ENCODE measurements at places on chromosomes 3 and 15.

- ATAC-seq, result no peak
Measured at GRCh38 chr3:128547368-128547987, 54.5 kb upstream of the GATA2 start.

DNA sequence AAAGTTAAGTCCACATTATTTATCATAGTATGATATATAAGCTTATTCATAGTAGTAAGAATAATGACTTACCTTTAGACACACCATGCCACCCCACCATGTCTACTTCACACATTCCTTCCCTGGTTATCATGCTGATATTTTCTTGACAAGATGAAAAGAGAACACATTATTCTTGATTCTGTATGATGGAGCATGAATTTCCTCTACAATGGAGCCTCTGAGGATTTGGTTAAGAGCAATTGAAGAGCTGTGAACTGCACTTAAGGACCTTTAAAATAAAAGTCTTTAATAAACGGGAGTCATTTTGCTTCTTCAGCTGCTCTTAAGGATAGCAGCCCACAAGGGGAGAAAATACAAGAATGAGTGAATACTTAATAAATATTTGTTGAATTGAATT, 226.7 kb downstream of the CADM2 start:
- no peak for ATAC-seq

GRCh38 chr15:52163321-52164190, 27.6 kb downstream of the GNB5 start:
- 0 out of 3 replicates have a peak, but pooled peaks have one; percentile 37 for ATAC-seq

- no peak for ATAC-seq
Measured at GRCh38 chr3:65521032-65521431, 517.7 kb downstream of the MAGI1 start.

DNA sequence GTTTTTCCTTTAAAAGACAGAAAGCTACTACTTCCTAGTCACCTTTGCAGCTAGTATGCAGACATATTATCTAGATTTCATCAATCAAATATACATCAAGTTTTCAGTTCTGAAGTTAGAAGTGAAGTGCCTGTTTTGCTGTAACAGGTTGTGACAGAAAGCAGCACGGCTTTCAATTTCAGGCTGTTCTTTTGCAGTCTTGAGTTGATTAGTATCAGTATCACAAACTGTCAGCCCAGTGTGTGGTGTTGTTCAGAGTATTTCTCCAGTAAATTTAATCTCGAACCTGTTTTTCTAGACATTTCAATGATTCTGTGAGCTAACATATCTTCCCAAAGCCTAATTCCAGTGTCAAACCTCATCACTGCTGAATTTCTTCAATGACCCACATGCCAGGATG, 1050.8 kb downstream of the DIPK2A start:
- no peak for ATAC-seq

DNA sequence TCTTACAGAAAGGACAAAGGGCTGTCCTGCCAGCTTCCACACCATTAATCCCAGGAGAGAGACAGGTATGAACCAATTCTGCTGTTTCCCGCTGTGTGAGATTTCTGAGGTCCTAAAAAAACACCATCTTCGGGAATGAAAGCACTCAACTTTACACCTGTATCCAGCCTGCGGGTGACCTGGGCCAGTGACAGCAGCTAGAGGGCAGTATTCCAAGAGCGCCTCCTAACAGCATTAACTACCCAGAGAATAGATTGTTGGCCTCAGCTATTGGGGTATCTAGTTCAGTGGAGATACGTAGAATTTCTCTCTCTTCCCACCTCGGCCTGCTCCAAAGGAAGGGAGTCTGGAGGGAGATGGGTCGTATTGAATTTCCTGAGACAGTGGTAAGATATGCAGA, 55.1 kb downstream of the WDR76 start:
- peak; percentile 60 for ATAC-seq

GRCh38 chr3:143200001-143200924, 80.7 kb downstream of the CHST2 start:
- ATAC-seq, result peak; percentile 93

- ATAC-seq, result no peak
Measured at GRCh38 chr3:136162322-136162721, 33.8 kb downstream of the MSL2 start.

- ATAC-seq, result no peak
Measured at GRCh38 chr3:194215392-194215791, 79.4 kb downstream of the HES1 start.

DNA sequence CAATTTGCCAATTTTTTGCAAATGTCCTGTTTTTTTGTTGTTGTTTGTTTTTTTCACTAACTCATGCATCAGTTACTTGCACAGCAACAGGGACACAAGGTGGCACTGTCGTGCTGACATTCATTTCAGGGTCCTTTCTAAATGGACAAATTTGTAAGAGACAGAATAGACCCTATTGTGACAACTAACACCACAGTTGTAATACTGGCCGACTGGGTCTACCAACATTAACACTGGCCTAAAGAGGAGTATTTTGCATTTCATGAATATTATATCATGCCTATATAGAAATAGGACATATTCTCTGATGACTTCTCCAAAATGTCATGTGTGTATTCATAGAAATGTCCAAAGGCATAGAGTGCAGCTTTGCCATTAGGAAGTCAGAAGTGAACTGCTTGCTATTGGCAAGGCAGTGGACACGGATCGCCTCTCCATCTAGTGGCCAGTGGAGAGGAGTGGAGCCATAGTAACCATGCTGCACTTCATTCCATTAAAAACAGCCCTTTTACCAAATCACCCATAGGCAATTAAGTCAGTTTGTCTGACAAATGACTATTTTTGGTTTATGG, 54.8 kb downstream of the ZBTB20 start:
- peak; percentile 100 for ATAC-seq

GRCh38 chr3:5057857-5058324, 64.2 kb upstream of the ARL8B start:
- peak; percentile 97 for ATAC-seq

- no peak for ATAC-seq
Measured at GRCh38 chr3:140467796-140468315, 210.0 kb upstream of the TRIM42 start.

GRCh38 chr15:77836121-77836692, 203.5 kb upstream of the LINGO1 start:
- ATAC-seq, result peak; percentile 83

GRCh38 chr15:92677999-92678398, 22.4 kb upstream of the FAM174B start:
- ATAC-seq, result no peak

- ATAC-seq, result no peak
Measured at GRCh38 chr3:57268416-57268815, 24.1 kb downstream of the ASB14 start.

GRCh38 chr3:104044002-104044401, 1322.7 kb upstream of the ALCAM start:
- no peak for ATAC-seq

- ATAC-seq, result peak; percentile 85
Measured at GRCh38 chr3:171646357-171647133, 163.7 kb downstream of the PLD1 start.

DNA sequence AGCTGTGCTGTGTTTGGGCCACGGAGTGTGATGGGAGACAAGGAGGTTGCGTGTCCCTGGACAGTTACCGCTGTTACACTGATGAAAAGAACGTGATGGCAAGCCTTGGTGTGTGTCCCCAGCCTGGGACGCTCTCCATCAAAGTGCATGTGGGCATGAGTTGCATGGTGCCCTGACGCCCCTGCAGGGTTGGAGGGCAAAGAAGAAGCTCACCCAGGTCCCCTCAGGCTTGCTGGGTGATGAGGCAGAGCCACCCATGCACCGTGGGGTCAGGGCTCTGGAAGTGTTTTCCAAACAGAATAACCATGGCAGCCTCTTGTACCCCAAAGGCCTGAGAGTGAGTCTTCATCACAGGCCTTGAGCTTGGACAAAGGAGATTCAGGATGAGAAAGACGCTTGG, 189.2 kb downstream of the ATP10A start:
- ATAC-seq, result no peak

- no peak for ATAC-seq
Measured at GRCh38 chr3:1953536-1953935, 145.1 kb upstream of the CNTN4 start.

DNA sequence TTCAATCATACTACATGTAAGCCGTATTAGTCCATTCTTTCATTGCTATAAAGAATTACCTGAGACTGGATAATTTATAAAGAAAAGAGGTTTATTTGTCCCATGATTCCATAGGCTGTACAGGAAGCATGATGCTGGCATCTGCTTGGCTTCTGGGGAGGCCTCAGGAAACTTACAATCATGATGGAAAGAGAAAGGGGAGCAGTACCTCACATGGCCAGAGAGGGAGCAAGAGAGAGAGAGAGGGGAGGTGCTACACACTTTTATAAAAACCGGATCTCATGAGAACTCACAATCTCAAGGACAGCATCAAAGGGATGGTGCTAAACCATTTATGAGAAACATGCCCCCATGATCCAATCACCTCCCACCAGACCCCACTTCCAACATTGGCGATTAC, 14.3 kb upstream of the CLASP2 start:
- no peak for ATAC-seq

DNA sequence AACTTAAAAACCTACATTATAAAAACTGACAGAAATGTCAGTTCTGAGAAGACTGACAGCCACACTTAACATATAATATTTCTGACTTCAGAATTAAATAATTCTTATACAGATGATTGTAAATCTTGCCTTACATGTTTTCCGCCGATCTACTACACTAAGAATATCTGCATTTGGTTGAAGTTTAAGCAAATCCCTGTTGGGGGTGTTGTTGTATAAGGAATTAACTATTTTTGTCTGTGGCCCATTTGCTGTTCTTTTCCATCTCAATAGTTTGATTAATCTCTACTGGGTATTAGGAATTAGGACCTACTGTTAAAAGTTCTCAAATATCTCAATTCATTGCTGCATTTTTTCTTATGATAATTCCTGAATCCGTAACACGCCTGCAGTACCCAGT, 838.3 kb upstream of the ROBO1 start:
- ATAC-seq, result no peak

- ATAC-seq, result peak; percentile 32
Measured at GRCh38 chr15:62164014-62164395, 1.1 kb downstream of the C2CD4B start.

DNA sequence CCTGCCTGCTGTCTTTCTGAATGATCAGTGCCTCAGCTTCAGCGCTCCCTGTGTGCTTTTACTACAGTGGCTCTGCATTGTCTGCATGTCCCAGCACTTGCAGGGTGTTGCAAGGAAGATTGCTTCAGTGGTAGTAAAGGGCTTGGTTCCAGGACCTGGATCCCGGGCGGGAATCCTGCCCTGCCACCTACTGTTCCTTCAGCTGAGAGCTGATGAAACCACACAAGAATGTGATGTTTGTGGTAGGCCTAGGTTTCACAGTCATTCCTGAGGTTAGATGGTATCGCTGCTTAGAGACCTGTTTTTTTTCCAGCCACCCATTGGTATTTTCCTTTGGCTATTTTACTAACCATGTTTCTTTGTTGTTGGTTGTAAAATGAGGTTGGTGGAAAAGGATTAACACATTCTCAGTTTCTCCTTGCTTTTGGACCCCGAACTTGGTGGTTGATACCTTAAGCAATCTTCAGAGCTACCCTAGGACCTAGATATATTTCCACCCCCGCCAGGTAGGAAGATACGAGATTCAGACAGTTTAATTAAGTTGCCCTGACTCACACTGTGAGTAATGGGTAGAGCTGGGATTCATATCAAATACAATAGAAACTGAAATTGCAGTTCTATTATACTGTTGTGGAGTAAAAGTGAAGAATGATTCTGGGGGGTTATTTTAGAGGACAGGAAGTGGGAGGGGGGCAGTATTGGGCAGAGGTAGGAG, 11.4 kb downstream of the GPR87 start:
- peak; percentile 96 for ATAC-seq

DNA sequence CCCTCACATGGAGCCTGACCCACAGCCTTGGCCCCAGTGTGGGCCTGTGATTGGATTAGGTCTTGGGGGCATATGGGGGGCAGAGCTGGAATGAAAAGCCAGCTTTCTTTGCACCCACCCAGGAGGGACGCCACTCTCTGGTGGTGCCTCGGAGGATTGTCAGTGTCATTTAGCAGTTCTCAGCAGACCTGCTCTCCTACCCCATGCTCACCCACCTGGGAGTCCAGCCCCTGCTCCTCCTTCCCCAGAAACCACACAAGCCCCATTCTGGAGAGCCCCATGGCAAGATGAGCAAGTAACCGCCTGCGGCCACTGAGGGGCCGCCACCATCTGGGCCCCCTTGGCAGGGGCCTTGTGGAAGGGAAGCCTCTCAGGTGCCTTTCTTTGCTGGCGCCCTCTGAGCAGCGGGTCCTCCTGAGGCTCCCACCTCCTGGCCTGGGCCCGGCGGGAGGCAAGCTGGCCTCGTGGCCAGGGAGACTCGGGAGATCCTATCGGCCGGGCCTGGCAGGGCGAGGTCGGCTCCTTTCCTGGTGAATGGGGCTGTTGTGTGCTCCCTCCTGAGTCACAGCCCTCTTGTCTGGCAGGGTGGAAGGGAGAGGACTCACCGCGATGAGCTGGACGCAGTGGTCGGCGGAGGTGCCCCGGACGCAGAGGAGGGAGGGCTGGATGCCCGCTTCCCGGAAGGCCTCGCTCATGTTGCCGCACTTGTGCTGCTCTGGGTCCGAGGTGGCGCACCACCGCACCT, 2.3 kb downstream of the MELTF start:
- ATAC-seq, result no peak

GRCh38 chr15:67063689-67064606, 1.5 kb upstream of the SMAD3 start:
- ATAC-seq, result no peak

GRCh38 chr15:34701536-34701935, 53.3 kb downstream of the GJD2 start:
- no peak for ATAC-seq

- peak; percentile 65 for ATAC-seq
Measured at GRCh38 chr3:64088408-64089205, 65.3 kb upstream of the PSMD6 start.

DNA sequence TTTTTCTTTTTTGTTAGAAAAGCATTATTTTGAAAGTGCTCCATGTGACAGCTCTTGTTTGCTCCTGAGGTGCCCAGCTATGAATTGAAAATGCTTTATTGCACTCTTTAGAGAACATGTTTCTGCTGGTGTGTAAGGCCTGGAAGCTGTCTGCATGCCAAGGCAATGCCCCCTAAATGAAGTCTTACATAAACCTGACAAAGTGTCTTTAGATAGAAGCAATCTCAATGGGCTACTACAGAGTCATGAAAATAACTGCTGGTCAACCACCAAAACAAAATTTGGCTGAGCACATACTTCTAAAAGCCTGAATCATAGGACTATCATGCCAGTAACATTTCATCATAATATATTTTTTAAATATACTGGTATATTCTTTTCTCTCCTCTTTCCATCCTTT, 178.7 kb downstream of the THRB start:
- no peak for ATAC-seq

- ATAC-seq, result no peak
Measured at GRCh38 chr15:60265057-60265456, 132.7 kb downstream of the ANXA2 start.

DNA sequence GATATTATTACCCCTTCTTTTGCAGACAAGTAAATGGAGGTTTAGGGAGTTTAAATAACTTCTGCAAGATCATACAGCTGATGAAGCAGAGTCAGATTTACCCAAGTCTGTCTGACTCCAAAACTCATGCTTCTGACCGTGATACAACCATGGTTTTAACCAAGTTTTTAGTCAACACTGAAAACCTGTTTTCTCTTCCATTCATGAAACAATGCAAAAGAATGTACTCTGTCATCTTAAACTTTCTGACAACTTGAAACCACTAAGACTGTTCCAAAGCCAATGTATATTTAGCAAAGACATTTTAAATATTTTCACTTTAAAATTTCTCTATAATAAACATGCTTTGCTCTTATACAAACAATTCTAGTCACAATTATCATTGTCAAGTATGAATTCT, 77.0 kb upstream of the RBMS3 start:
- ATAC-seq, result no peak

GRCh38 chr3:132268956-132269355, 48.3 kb upstream of the ACP3 start:
- peak; percentile 25 for ATAC-seq
